Activated CD4-positive, alpha-beta T cell treated with anti-CD3 and anti-CD28 coated beads, Interleukin-2, amount 50 U/mL, for 16 hours (primary cell): ENCODE measurements at places on chromosomes 2 and 18.
A peak's percentile ranks its signal among the peaks of the same experiment; 100 is the strongest.

DNA sequence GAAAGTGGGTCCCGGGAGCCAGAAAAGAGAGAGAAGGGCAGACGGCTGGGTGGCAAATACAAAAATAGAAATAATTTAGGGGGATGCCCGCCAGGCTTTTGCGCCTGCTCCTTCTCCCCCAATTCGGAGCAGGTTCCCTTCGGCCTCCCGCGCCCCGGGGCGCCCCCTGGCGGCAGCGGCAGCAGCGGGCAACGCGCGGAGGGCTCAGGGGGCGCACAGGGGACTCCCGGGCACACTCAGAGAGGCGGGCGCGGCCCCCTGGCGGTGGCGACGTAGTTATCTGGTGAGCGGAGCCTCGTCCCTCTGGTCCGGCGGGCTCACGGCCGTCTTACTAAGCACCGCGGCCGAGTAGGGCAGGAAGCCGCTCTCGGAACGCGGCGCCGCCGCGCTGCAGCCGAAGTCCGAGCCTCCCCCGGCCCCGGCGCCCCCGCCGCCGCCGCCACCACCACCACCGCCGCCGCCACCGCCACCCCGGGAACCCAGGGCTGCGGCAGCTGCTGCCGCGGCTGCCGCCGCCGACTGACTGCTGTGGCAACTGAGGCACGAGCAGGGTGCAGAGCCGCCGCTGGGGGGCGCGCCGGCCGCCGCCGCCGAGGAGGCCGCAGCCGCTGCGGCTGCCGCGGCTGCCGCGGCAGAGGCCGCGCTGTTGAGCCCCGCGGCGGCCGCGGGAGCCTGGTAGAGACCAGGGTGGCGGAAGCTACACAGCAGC, 3.8 kb downstream of the EVX2 start:
- DNase-seq: peak; percentile 40

DNA sequence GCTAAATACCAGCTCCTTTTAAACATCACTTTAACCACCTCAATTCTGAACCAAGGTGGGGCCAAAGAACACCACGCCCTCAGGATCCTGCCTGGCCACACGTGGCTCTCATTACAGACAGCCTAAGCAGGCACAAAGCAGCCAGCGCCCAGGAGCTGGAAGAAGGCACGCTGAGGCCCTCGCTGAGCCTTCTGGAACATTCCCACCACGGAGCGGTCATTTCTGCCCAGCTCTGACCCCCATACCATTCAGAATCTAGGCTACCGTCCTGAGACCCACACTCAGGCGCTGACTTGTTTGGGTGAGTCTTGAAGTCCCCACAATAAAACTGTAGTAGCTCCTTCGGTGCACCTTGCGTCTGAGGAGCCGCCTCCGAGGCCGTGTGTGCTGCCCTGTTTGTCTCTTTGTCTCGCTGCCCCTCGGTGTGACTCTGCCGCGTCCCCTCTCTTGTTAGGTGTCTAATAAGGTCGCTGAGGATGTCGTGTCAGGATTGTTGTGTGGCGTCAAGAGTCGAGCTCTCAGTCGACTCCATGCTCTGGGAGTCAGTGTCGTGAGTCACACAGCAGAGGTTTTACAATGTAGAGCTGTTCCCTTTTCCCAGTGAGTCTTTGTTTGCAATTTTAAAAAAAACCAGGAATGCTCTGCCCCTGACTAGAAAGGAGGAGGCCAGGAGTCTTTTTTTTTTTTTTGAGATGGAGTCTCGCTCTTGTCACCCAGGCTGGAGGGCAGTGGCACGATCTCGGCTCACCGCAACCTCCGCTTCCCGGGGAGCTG, 242.4 kb downstream of the KLHL29 start:
- DNase-seq: no peak

DNA sequence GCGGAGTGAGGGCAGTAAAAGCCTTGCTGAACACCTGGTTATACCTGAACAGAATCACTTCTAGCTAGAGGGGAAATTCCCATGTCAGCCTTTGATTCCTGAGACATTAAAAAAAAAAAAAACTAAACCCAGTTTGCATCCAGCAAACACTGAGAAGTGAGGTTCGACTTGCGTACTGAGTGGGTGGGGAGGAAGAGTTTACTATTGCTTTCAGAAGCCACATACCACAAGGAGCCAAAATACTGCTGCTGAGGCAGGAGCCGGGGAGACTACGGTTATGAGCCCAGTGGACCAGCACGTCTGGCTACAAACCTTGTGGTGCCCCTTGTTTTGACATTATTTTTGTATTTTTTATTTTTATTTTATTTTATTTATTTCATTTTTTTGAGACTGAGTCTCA, 2.7 kb downstream of the COLEC11 start:
- no peak for DNase-seq

- no peak for DNase-seq
Measured at GRCh38 chr18:63795606-63796005, 20.4 kb downstream of the SERPINB7 start.

DNA sequence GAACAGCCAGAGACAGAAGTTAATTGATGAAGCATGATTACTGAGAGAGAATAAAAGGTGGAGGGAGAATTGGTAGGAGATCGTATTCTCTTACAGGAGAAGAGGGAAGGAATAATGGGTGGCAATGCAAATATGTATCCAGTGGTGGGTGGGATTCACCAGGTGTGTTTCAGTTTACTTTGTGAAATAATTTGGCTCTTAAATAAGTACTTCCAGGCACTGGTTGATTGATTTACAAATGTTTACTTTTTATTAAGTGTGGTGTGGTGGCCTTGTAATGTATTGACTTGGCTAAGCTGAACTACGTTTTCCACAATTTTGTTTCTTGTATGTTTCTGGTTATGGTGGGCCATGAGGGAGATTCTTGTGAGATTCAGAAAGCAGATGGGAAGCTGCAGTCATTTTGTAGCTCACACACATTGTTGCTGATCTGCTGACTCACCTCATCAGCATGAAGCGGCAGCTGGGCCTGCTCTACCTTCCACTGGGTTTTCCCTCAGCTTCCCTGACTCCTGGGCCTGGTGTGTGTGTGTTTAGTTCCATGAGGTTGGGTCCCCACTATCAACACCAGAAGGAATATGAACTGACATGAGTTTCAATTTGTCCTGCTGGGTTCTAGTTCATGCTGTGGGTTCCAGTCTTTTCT, 32.6 kb downstream of the MYL12B start:
- DNase-seq: no peak

- peak; percentile 84 for DNase-seq
Measured at GRCh38 chr2:25453199-25453905, 111.6 kb upstream of the DNMT3A start.

GRCh38 chr18:13387855-13388548, 169.4 kb downstream of the LDLRAD4 start:
- DNase-seq: no peak

- DNase-seq: no peak
Measured at GRCh38 chr18:49921318-49921985, 108.1 kb upstream of the ACAA2 start.

DNA sequence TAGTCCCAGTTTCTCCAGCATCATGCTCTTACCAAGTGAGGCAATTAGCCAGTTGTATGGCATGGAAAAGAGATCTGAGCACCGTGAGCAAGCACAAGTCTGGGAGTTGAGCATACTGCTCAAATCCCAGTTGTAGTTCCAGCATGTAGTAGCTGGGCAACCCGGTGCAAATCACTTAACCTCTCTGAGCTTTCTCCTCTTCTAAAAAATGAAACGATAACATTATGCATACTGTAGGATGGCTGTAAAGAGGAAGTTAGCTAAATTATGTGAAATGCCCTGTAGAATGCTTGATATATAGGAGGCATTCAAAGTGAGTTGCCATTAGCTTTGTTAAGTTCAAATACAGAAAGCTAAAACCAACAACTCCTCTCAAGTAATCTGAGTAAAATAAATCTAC, 164.0 kb upstream of the ZEB2 start:
- no peak for DNase-seq
